Thoracic aorta endothelial cell (primary cell): ENCODE measurements at places on chromosomes 2 and 18. TPM values are rescaled to one million over a fixed set of nuclear protein-coding genes. Genes with fewer than 3 reads are reported as not detected.

The IL1B gene
- total RNA-seq = not detected in 2 replicates

The OSBPL6 gene
- 11.8 and 14.6 TPM in 2 replicates for total RNA-seq

The PARD3B gene
- total RNA-seq = 18.4 and 19.0 TPM in 2 replicates

The SLC38A11 gene
- not detected in 2 replicates for total RNA-seq

The SLC14A1 gene
- not detected in 2 replicates for total RNA-seq
